ENCODE measurements at places on chromosomes 7 and 10. TPM values are rescaled to one million over a fixed set of nuclear protein-coding genes. Genes with fewer than 3 reads are reported as not detected.

Gene ASAH2B
- 3.9 TPM for polyA plus RNA-seq

Gene HPSE2
- polyA plus RNA-seq: 4.5 TPM

Gene ATP6V0A4
- 0.27 TPM for polyA plus RNA-seq

Gene TAF3
- polyA plus RNA-seq: 14.4 TPM

Gene VTI1A
- 11.3 TPM for polyA plus RNA-seq

Gene INA
- polyA plus RNA-seq: 265 TPM

Gene BPGM
- 20.9 TPM for polyA plus RNA-seq

Gene HOXA4
- 1.1 TPM for polyA plus RNA-seq

Gene LRMDA
- 8.3 TPM for polyA plus RNA-seq

Gene ITPRID1
- 0.24 TPM for polyA plus RNA-seq

Gene GPER1
- 10.9 TPM for polyA plus RNA-seq

Gene FKBP6
- polyA plus RNA-seq: not detected

Gene PRSS2
- not detected for polyA plus RNA-seq

Gene HOXA5
- polyA plus RNA-seq: 25.3 TPM

Gene RNF32
- polyA plus RNA-seq: 0.92 TPM

Gene NXPH1
- polyA plus RNA-seq: 5.5 TPM

Gene PRPF18
- 19.6 TPM for polyA plus RNA-seq

Gene TLX1
- polyA plus RNA-seq: not detected

Gene ZNF212
- 14.7 TPM for polyA plus RNA-seq

Gene FXYD4
- polyA plus RNA-seq: 3.4 TPM

Gene PTPRE
- 3.7 TPM for polyA plus RNA-seq

Gene SNX10
- polyA plus RNA-seq: 15.5 TPM

Gene BAIAP2L1
- 19.4 TPM for polyA plus RNA-seq

Gene LIPN
- polyA plus RNA-seq: not detected

Data from brain (organoid and tissue), 16 donors.